ENCODE measurements at places on chromosomes 3 and 15.

DNA sequence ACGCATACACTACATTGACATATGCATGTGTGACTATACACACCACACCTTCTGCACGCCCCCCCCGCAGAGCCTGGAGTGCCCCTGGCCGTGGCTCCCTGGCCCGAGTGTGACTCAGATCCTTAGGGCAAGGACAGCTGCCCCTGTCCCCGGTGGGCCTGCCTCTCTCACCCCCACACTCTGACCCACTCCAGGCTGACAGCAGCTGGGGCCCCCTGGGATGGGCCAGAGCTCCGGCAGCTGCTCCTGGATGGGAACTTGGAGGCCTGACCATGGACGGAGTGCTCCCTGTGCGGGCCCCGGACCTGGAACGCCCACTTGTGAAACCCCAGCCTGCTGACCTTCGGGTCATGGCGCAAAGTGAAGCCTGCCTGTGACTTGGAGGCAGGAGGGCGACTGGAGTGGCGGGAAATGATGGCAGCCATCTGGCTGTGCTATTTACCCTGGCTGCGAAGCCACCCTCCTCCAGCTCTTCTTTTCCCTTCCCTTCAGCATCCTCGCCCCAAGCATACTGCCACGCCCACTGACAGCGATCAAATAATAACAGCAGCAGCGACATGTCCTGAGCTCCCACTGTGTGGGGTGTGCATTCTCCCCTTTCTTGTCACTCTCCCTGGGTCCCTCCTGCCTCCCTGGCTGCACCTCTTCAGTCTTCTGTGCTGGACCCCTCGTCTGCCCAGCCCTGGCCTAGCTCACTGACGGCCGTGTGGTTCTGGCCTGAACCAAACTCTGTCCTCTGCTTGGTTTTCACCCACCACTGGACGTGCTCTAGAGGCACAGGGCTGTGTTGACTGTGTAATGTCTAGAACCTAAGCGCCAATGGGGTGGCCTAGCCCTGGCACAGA lies 90.7 kb upstream of the MEF2A start:
- peaks cover 13% of the 10 kb centered on the region for H3K4me1 ChIP-seq
- no peak overlapping the region for H3K27ac ChIP-seq
- no peaks in the 10 kb centered on the region for H3K36me3 ChIP-seq
- H3K27me3 ChIP-seq = no peaks in the 10 kb centered on the region
- H3K4me3 ChIP-seq = no peak overlapping the region

GRCh38 chr3:76505202-76505845 lies 534.6 kb upstream of the ROBO2 start:
- H3K27me3 ChIP-seq = 0 out of 2 replicates have a peak, but pooled peaks cover 5% of the 10 kb centered on the region
- no peak for DNase-seq
- no peaks in the 10 kb centered on the region for H3K36me3 ChIP-seq
- no peak overlapping the region for H3K4me3 ChIP-seq

GRCh38 chr3:151751161-151751560 lies 17.4 kb downstream of the AADACL2 start:
- no peaks in the 10 kb centered on the region for H3K27me3 ChIP-seq
- peak; percentile 63 for DNase-seq
- H3K27ac ChIP-seq = 0 out of 2 replicates have a peak overlapping the region, but pooled peaks have one; percentile 20
- H3K4me1 ChIP-seq = peaks cover 11% of the 10 kb centered on the region
- no peak overlapping the region for H3K4me3 ChIP-seq

- no peak overlapping the region for H3K4me3 ChIP-seq
- H3K4me1 ChIP-seq = no peaks in the 10 kb centered on the region
- no peak overlapping the region for H3K27ac ChIP-seq
- no peak for DNase-seq
These were observed 26.1 kb downstream of the KCNMB2 start for GRCh38 chr3:178562143-178562946.

DNA sequence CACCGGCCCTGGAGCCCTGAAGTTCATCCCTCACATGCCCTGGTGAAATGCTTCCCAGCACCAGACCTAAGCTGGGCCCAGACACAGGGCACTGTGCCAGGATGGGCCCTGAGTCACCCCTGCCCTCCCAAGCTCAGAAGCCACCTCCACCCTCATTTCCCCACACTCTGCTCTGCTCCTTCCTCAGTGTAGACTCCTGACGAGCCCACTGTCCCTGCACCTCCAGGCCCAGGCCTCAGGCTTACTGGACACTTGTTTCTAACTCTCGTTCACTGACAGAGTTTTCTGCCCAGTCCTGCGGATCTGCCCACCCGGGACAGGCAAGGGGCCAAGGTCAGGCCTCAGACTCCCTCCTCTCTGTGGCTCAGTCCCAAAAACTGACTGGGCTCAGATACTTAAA lies 112.6 kb upstream of the RNF7 start:
- H3K4me3 ChIP-seq = no peak overlapping the region
- no peaks in the 10 kb centered on the region for H3K36me3 ChIP-seq
- H3K4me1 ChIP-seq = no peaks in the 10 kb centered on the region
- no peak overlapping the region for H3K27ac ChIP-seq

- H3K27me3 ChIP-seq = no peaks in the 10 kb centered on the region
- no peaks in the 10 kb centered on the region for H3K36me3 ChIP-seq
- H3K4me1 ChIP-seq = peaks cover 49% of the 10 kb centered on the region
- H3K27ac ChIP-seq = no peak overlapping the region
- peak; percentile 60 for DNase-seq
These were observed 72.9 kb downstream of the RPL39L start for GRCh38 chr3:187066228-187066995.

- H3K4me3 ChIP-seq = peak overlapping the region; percentile 71
- no peaks in the 10 kb centered on the region for H3K36me3 ChIP-seq
- DNase-seq = peak; percentile 79
- no peaks in the 10 kb centered on the region for H3K27me3 ChIP-seq
- peak overlapping the region; percentile 97 for H3K27ac ChIP-seq
- peaks cover 62% of the 10 kb centered on the region for H3K4me1 ChIP-seq
These were observed 655 bp upstream of the TMOD3 start for GRCh38 chr15:51828621-51829375.
